ENCODE measurements at places on chromosomes 6 and 20. TPM values are rescaled to one million over a fixed set of nuclear protein-coding genes. Genes with fewer than 3 reads are reported as not detected.
A peak's percentile ranks its signal among the peaks of the same experiment; 100 is the strongest.

Gene MOXD1
- 12.8 TPM for total RNA-seq

Gene BPIFB1
- total RNA-seq: not detected

Gene COQ3
- total RNA-seq: 7.9 TPM

Gene CLIC5
- 3.0 TPM for total RNA-seq

Gene CLPSL1
- total RNA-seq: not detected

Gene ATAT1
- 5.7 TPM for total RNA-seq

Gene VSTM2L
- total RNA-seq: 2.1 TPM

Gene NOX3
- total RNA-seq: not detected

- peaks cover 21% of the 10 kb centered on the region for H3K27me3 ChIP-seq
- no peak overlapping the region for H3K27ac ChIP-seq
- H3K36me3 ChIP-seq: no peaks in the 10 kb centered on the region
- DNase-seq: no peak
These were observed 140.7 kb downstream of the TAF4 start for GRCh38 chr20:61924858-61925554.

GRCh38 chr20:841568-842546 lies 8.3 kb downstream of the FAM110A start:
- H3K27ac ChIP-seq: no peak overlapping the region
- no peaks in the 10 kb centered on the region for H3K36me3 ChIP-seq
- peak overlapping the region; percentile 21 for H3K4me3 ChIP-seq
- peaks cover 14% of the 10 kb centered on the region for H3K27me3 ChIP-seq

DNA sequence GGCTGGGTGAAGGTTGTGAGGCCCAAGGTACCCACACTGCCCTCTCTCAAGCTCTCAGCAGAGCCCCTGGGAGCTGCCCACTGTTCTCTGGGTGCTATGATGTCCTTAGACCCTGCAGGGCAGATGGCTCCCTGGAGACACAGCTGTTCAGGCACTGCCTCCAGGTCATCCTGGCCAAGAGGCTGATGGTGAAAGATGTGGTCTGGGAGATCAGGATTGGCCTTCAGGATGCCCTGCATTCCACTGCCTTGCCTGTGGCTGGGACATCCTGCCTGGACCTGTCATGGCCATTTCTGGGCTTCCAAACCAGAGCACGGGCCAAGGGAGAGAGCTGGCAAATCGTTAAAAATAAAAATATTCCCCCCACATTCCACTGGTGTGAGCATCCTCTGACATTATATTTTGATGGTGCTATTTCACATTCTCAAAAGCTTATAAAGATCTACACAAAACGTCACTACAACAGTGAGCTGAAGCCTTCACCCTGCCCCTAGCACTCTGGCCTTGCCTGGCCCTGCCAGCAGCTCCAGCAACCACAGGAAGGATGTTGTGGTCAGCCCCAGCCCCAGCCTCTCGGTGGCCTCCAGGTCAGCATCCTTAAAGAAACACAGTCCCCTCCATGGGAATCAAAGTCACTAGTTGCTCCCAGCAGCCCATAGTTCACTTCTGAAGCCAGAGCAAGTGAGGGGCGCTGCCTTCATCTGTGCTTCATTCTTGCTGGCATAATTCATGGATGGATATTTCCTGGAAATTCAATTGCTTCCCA lies 13.5 kb upstream of the KCNK16 start:
- DNase-seq: no peak
- H3K4me3 ChIP-seq: no peak overlapping the region
- H3K27me3 ChIP-seq: no peaks in the 10 kb centered on the region
- no peaks in the 10 kb centered on the region for H3K36me3 ChIP-seq

- H3K4me3 ChIP-seq: no peak overlapping the region
- no peaks in the 10 kb centered on the region for H3K4me1 ChIP-seq
- H3K27ac ChIP-seq: no peak overlapping the region
- no peaks in the 10 kb centered on the region for H3K36me3 ChIP-seq
- H3K27me3 ChIP-seq: no peaks in the 10 kb centered on the region
These were observed 11.6 kb downstream of the MDGA1 start for GRCh38 chr6:37686111-37686510.

GRCh38 chr20:1319462-1319861 lies 9.5 kb downstream of the SDCBP2 start:
- H3K36me3 ChIP-seq: no peaks in the 10 kb centered on the region
- no peak for DNase-seq
- no peaks in the 10 kb centered on the region for H3K27me3 ChIP-seq
- no peak overlapping the region for H3K27ac ChIP-seq

DNA sequence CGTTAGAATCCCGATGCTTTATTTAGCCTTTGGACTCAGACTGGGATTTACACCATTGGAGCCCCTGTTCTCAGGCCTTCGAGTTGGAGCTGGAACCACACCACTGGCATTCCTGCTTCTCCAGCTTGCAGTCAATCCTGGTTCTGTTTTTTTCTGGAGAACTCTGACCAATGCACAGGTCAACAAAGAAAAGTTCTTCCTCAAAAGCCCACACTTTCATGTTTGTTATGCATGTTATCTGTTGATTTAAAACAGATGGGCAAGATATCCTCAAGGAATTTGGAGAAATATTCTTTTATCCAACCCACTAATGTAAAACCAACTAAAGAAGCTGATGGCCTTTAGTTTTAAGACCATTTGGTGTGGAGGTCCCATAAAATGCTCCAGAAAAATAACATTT lies 205.7 kb downstream of the ANKRD60 start:
- no peak overlapping the region for H3K27ac ChIP-seq
- H3K27me3 ChIP-seq: no peaks in the 10 kb centered on the region
- H3K4me3 ChIP-seq: no peak overlapping the region
- no peak for DNase-seq

DNA sequence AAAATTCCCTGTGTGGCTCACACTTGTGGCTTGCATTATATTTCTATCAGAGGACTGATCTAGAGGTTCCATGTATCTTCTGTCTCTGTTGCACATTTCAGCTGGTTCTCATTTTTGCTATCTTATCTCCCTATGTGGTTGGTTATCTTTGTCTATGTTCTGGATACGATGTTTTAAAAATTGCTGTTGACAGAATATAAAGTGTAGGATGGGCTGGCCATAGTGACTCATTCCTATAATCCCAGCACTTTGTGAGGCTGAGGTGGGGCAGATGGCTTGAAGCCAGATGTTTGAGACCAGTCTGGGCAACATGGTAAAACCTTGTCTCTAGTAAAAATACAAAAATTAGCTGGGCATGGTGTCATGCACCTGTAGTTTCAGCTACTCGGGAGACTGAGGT lies 9.9 kb upstream of the ULBP3 start:
- H3K4me3 ChIP-seq: no peak overlapping the region
- H3K27ac ChIP-seq: no peak overlapping the region
- H3K4me1 ChIP-seq: no peaks in the 10 kb centered on the region
- no peak for DNase-seq
- no peaks in the 10 kb centered on the region for H3K36me3 ChIP-seq

- H3K27ac ChIP-seq: no peak overlapping the region
- H3K4me3 ChIP-seq: no peak overlapping the region
- no peaks in the 10 kb centered on the region for H3K27me3 ChIP-seq
- H3K36me3 ChIP-seq: no peaks in the 10 kb centered on the region
- H3K4me1 ChIP-seq: no peaks in the 10 kb centered on the region
These were observed 595.7 kb downstream of the PTPRT start for GRCh38 chr20:42594011-42594410.

DNA sequence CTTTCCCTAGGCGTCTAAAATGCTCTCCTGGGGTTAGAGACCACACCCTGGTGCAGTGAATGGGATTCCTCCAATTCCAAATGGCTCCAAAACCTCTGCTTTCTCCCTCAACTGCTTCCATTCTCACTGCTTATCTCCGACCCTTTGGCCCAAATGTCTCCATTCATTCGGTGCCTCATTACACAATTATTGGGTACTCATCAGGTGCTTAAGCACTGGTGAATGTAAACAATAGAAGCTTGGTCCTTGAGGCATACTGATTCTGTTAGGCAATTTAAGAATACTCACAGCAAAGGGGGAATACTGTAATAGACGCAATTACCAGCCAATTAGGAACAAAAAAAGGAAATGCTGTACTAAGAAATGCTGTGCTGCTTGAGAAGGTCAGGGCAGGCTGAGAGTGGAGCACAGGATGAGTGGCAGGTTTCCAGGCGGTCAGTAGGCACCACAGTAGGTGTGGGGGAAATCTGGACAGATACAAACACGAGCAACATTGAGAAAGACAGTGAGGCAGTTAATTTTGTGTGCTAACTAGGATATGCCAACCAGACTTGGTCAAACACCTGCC lies 23.0 kb downstream of the GMDS start:
- no peaks in the 10 kb centered on the region for H3K27me3 ChIP-seq
- H3K4me3 ChIP-seq: peak overlapping the region; percentile 29
- no peaks in the 10 kb centered on the region for H3K4me1 ChIP-seq
- no peaks in the 10 kb centered on the region for H3K36me3 ChIP-seq
- no peak overlapping the region for H3K27ac ChIP-seq

GRCh38 chr20:51340451-51340840 lies 202.1 kb downstream of the NFATC2 start:
- no peak overlapping the region for H3K4me3 ChIP-seq
- no peaks in the 10 kb centered on the region for H3K4me1 ChIP-seq
- H3K36me3 ChIP-seq: no peaks in the 10 kb centered on the region
- H3K27me3 ChIP-seq: no peaks in the 10 kb centered on the region
- no peak overlapping the region for H3K27ac ChIP-seq

- no peaks in the 10 kb centered on the region for H3K27me3 ChIP-seq
- peak overlapping the region; percentile 84 for H3K27ac ChIP-seq
- peaks cover 31% of the 10 kb centered on the region for H3K4me1 ChIP-seq
- H3K36me3 ChIP-seq: no peaks in the 10 kb centered on the region
- no peak overlapping the region for H3K4me3 ChIP-seq
- peak; percentile 85 for DNase-seq
These were observed 56.7 kb downstream of the FILIP1 start for GRCh38 chr6:75436869-75437268.

- DNase-seq: peak; percentile 49
- H3K27ac ChIP-seq: no peak overlapping the region
- H3K4me3 ChIP-seq: no peak overlapping the region
- H3K27me3 ChIP-seq: no peaks in the 10 kb centered on the region
These were observed 5.4 kb downstream of the GID8 start for GRCh38 chr20:62943396-62943795.

DNA sequence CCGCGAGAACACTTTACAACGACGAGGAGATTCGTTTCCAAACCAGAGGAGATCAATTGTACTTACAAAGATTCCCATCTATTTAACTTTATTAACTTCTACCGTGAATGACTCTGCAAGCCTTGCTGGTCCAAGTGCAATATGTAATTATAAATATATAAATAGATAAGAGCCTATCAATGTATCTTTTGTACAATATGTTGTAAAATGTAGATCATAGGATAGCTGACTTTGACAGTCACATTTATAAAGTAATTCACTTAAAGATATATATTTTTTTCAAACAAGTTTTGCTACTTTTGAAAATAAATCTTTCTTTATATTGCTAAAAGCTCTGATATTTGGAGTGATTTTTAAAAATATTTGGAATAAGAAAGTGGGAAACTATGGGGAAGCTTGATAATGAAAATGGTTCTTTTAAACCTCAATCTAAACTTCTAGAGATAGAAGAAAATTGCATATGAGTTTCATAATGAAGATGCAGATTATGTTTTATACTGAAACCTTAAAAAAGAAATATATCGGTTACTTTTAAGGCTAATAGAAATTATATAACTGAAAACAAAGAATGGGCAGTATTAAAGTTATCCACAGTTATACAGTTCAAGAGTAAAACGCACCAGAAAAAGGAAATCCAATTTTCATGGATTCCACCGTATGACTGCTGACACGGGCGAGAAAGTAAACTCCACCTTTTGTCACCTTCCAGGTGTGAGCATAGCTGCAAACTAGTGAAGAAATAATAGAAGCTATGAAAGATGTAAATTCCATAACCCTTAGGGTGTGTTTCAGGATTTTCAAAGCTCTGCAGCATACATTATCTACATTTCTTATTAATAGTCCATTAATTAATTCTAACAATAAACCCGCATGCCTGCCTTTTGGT lies 3.3 kb downstream of the TCF21 start:
- H3K36me3 ChIP-seq: no peaks in the 10 kb centered on the region
- H3K4me3 ChIP-seq: peak overlapping the region; percentile 38
- peak overlapping the region; percentile 80 for H3K27ac ChIP-seq
- H3K4me1 ChIP-seq: no peaks in the 10 kb centered on the region
- DNase-seq: no peak

- H3K4me1 ChIP-seq: no peaks in the 10 kb centered on the region
- no peak overlapping the region for H3K27ac ChIP-seq
- H3K36me3 ChIP-seq: no peaks in the 10 kb centered on the region
- H3K4me3 ChIP-seq: no peak overlapping the region
- DNase-seq: no peak
These were observed 168.9 kb upstream of the JARID2 start for GRCh38 chr6:15077006-15077405.

DNA sequence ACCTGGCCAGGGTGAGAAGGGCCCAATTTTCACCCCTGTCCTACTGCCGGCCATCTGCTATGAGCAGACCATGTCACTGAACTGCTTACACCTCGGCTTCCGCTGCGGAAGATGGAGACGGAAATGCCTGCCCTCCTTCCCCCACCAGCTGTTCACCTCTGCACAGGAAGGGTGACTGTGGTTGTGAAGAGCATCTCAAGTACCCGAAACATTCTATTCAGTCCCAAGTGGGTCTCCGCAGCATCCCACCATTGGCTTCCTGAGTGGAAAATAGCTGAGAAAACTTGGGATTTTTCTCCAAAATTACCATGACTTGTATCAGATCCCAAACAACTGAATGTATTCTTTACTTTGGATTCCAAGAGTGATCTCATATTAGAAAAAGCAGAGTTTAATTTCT lies 16.1 kb downstream of the DOK5 start:
- no peaks in the 10 kb centered on the region for H3K27me3 ChIP-seq
- no peak for DNase-seq
- H3K27ac ChIP-seq: no peak overlapping the region
- no peak overlapping the region for H3K4me3 ChIP-seq
- H3K36me3 ChIP-seq: no peaks in the 10 kb centered on the region

- no peak overlapping the region for H3K4me3 ChIP-seq
- H3K4me1 ChIP-seq: no peaks in the 10 kb centered on the region
- no peaks in the 10 kb centered on the region for H3K27me3 ChIP-seq
- no peaks in the 10 kb centered on the region for H3K36me3 ChIP-seq
These were observed 133.4 kb downstream of the MYB start for GRCh38 chr6:135314543-135314942.

DNA sequence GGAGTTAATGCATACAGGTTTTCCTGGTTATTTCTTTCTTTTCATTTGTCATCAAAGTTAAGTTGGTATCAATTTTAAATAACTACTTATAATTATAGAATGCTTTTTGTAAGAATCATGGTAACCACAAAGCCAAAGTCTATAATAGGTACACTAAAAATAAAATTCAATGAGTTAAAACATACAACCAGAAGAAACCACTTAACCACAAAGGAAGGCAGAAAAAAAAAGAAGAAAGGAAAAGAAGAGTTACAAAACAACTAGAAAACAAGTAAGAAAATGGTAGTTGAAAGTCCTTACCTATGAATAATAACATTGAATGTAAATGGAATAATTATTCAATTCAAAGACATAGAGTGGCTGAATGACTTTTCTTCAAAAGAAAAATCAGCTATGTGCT lies 45.6 kb downstream of the THBS2 start:
- no peaks in the 10 kb centered on the region for H3K27me3 ChIP-seq
- no peaks in the 10 kb centered on the region for H3K36me3 ChIP-seq
- DNase-seq: no peak
- no peak overlapping the region for H3K27ac ChIP-seq
- H3K4me3 ChIP-seq: no peak overlapping the region

- no peak for DNase-seq
- H3K27me3 ChIP-seq: no peaks in the 10 kb centered on the region
- H3K36me3 ChIP-seq: no peaks in the 10 kb centered on the region
These were observed 28.1 kb downstream of the TOX2 start for GRCh38 chr20:43942667-43943285.
